ENCODE measurements at places on chromosomes 7 and 10.

GRCh38 chr10:17019696-17020095, 109.9 kb downstream of the CUBN start:
- no peak for DNase-seq

DNA sequence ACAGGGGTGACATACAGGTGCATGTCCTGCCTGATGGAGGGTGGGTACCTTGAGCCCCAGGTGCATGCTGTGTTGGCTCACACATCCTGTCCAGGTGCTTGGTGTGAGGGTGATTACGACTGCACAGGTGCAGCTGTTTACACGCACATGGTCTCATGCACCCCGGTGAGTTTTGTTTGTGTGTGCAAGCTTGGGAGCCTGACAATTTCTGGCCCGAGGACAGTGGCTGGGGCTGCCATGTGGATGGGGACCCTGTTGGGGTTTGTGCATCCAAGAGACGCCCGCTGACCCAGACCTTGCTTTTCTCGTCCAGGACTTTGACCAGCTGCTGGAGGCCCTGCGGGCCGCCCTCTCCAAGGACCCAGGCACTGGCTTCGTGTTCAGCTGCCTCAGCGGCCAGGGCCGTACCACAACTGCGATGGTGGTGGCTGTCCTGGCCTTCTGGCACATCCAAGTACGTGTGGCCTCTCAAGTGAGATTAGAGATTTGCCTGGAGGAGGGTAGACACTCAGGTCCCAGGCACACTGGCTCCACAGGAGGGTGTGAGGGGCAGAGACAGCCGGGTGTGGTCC, 61.7 kb downstream of the PRF1 start:
- no peak for DNase-seq

DNA sequence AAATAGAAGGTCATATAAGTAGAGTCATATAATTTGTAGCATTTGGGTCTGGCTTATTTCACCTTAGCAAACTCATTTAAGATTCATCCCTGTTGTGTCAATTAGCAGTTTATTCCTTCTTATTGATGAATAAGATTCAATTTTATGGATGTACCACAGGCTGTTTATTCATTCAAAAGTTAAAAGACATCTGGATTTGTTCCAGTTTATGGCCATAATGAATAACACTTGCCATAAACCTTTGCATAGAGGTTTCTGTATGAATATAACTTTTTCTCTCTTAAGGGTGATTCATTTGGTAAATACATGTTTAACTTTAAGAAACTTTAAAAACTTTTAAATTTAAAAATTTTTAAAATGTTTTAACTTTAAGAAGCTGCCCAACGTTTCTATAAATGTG, 66.4 kb downstream of the CPED1 start:
- no peak for DNase-seq

- no peak for DNase-seq
Observed at GRCh38 chr7:105402221-105403095, 13.7 kb upstream of the SRPK2 start.

DNA sequence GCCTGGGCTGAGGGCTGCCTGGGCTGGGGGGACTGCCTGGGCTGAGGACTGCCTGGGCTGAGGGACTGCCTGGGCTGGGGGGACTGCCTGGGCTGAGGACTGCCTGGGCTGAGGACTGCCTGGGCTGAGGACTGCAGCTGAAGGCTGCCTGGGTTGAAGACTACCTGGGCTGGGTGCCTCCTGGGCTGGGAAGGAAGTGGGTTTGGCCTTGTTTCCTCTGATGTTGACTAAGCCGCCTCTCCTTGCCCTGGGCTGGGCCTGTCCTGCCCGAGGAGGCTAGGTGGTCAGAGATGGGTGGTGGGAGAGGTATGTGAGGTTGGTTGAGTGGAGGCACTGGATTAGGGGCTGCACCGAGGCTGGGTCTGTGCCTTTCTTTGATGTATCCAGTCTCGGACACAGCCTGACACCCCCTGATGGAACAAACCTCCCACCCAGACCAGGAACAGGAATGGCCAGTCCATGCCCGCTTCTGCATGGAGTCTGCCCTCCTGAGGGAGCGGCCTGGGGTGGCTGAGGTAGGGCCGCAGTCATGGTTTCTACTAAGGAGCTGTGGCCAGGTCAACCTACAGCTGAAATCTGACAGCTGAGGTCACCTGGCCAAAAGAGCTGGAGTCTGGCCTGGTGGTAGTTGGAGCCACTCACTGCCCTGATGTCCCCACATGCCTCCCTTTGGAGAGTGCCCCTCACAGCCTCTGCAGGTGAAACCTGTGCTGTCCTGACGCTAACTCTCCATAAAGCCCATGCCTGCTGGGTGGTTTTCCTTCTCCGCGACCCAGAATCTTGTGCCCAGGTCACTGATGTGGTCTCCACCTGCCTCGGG, 22.3 kb downstream of the SCART1 start:
- DNase-seq: no peak

DNA sequence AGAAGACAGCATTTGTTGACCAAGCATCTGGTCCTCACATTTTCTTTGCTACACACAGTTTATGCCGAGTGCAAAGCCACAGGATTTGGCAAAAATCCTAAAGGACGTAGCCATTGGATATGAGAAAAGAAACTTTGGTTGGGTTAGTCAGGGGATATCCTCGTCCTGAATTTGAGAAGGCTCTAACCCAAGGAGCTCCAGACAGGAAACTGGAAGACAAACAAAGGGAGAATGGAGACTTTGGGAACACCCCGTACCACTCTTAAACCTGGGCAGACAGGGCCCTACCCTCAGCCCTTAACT, 146.6 kb upstream of the FRMD4A start:
- no peak for DNase-seq

DNA sequence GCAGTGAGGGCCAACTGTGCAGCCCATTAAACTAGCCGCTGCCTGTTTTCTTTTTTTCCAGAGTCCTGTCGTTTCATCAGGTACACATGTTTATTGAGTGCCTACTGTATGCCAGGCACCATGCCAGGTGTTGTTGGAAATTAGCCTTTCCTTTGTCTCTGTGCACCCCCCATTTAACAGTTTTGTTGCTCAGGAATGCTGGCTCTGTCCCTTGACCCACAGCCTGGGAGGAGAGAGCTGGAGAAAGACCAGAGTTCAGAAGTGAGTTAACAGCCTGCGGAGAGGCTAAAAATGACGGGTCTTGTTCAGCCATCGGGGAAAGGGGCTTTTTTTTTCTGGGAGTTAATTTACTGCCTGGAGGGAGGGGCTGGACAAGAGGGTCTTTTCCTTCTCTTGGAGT, 1.3 kb downstream of the LRMDA start:
- no peak for DNase-seq

GRCh38 chr7:130903358-130903974, 169.5 kb upstream of the KLF14 start:
- no peak for DNase-seq

GRCh38 chr7:30920584-30921539, 9.2 kb downstream of the AQP1 start:
- peak; percentile 35 for DNase-seq

DNA sequence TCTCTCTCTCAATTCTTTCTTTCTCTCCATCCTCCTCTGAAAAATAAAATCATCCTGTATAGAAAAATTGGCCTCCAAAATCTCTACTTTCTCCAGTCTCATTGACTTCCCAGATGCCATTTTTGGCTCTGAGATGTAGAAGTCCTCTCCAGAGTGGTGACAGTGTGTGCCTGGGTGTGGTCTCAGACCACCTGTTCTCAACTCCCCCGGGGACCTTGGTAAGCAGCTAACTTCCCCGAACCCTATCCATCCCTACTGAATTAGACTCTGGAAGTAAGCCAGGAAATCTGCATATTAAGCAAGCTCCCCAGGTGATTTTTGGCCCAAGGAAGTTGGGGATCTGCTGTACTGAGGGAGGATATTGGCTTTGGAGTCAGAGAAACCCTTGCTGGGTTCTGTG, 120.5 kb downstream of the WDR11 start:
- DNase-seq: no peak

- DNase-seq: no peak
Observed at GRCh38 chr7:121395494-121395960, 581 bp downstream of the FAM3C start.

- no peak for DNase-seq
Observed at GRCh38 chr7:123712619-123713018, 36.2 kb downstream of the WASL start.

DNA sequence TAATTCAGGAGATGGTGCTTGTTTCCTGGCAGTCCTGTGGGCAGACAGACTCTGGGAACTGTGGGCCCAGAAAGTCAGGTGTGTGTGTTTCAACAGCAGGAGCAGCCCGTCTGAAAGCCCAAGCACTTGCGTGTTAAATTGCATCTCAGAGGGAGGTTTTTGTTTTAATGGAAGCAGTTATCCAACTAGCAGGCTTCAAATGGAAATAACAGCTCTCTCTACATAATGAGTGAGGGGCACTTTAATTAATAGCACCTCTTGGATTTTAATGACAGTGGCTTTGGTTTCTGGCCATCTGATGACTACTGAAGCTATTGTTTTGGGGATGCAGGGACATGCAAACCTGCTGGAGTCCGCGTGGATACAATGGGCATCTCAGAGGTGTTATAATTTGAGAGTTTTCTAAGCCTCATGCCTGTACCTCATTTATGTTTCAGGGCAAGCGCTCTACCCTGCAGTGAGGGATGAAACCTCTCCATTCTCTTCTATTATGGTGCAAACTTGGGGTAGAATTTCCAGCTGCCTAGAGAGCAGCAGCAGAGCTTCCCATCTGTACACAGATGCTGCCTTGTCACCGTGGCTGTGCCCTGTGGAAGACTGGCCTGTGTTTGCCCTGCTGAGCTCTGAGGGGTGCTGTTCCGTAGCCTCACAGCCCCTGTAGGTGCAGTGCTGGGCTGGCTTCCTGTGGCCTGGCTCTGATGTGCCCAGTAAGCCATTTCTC, 206.6 kb upstream of the GPR26 start:
- DNase-seq: no peak

DNA sequence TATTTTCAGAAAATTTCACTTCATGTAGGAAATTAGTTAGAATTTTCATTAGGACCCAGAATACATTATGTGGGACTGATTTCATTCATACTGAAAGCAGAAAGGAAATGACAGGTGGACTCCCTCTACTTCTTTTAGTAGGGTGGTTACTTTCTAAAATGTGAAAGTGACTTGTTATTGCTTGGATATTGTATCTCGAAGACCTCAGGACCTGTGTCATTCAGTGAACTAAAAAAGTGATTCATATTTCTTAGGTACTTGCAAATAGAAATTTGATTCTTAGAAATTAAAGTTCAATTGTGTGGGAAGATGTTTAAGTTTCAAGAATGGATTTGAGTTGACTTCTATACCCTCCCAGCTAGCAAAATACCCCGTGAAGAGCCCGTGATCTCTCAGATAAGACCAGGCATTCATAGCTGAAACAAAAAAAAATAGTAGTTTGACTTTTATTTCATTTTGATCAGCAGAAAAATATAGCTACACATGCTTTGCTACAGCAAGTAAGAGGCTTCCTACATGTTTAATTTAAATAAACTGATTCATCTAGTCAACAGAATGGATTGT, 1037.1 kb downstream of the GATA3 start:
- DNase-seq: no peak

DNA sequence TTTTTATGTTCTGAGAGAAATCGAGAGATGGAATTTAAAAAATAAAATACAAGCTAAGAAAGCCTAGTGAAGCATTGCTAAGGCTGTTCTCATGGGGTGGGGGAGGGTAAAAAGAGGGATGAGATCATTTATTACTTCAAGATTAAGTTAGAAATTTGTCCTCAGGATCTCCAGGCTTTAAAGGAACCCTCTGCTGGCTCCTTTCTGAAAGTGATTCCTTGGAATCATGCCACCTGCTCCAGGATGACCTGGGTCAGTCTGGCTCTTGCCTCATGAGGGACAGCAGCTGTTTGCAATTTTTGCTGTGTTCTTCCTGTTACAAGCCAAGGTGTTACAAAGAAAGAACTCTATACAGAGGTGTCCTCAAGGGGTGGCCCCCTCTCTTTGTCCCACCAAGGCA, 69.8 kb downstream of the CDK1 start:
- DNase-seq: no peak

- peak; percentile 18 for DNase-seq
Observed at GRCh38 chr7:87312215-87312865, 33.1 kb upstream of the CROT start.

DNA sequence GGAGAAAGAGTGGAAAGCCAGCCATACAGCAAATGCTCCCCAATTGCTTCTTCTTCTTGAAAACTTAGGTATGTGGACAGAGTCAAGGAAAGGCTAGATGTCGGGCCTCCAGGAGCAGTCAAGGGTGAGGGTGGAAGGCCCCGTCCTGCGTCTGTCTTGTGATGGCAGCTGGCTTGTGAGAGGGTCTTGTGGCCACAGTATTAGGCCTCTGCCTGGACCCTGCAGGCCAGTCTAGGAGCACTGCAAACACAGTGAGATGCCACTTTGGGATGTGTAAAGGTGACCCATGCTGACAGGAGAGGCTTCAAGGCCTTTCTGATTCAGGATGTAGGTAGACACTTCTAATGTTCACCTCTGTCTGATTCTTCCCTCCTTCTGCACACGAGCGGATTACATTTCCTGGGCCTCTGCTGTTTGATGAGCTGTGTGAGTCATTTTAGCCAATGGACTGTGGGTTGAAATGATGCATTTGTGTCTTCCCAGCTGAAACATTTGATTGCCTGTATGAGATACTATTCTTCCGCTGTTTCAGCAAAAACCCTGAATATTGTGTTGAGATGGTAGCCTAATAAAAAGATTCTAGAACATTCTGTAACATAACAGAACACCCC, 135.4 kb downstream of the EMX2 start:
- no peak for DNase-seq

DNA sequence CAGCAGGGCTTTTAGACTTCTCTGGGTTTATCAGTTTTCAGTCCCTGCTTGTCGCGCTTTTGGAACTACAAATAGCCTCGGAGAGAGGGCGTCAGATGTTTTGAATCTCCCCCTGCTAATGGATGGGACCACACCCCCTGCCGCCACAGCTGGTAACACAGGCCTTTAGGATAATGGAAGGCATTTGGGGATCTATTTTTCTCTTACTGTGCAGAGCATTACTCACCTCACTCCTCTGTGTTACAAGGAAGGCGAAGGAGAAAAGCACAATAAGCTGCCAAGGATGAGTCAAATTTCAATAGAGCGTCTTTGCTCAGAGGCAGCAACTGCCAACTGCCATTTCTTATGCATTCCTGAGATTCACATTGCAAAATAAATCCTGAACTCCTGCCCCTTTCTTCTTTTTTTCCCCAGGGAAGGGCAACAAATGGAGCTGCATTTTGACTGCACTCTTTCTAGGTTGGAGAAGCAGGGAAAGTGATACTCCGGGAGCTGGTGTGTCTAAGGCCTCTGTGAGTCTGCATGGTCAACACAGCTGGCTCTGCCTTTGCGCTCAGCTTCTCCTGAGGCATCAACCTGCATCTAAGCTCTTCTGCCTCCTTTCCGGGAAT, 31.5 kb upstream of the SMNDC1 start:
- no peak for DNase-seq

DNA sequence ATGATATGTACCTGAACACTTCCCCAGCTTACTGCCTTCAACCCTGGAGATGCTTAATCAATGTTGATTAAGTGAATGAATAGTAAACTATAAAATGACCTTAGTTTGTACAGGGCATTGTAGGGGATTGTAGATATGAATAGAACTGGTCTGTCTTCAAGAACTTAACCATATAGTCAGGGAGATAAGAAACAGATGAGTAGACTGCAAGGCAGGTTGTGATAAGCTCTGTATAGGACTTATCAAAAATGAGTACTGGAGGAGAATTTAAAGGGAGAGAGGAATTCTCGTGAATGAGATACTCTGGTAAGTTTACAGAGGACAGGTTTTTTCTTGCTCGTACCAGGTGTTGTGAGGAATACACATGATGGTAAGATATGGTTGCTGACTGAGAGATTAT, 27.6 kb downstream of the SGPL1 start:
- DNase-seq: no peak

All from NCI-H187 treated with DMSO at 0.1 percent for 48 hours (cell line).